ENCODE measurements at places on chromosomes 4 and X.

DNA sequence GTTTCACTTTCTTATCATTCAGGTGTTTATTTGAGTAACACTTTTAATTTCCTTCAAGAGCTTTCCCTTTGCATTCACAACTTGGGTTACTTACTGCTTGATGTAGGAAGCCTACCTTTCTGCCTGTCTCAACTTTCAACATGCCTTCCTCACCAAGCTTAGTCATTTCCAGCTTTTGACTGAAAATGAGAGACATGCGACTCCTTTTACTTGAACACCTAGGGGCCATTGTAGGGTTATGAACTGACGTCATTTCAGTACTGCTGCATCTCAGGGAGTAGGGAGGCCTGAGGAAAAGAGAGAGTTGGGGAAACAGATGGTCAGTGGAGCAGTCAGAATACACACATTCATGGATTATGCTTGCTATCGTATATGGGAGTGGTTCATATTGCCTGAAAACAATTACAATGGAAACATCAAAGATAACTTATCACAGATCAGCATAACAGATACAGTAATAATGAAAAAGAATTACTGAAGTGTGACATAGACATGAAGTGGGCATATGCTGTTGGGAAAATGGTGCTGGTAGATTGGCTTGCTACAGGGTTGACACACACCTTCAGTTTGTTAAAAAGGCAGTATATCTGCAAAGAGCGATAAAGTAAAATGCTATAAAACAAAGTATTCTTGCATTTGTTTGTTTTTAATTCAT lies 25.7 kb downstream of the USP53 start:
- DNase-seq = no peak

DNA sequence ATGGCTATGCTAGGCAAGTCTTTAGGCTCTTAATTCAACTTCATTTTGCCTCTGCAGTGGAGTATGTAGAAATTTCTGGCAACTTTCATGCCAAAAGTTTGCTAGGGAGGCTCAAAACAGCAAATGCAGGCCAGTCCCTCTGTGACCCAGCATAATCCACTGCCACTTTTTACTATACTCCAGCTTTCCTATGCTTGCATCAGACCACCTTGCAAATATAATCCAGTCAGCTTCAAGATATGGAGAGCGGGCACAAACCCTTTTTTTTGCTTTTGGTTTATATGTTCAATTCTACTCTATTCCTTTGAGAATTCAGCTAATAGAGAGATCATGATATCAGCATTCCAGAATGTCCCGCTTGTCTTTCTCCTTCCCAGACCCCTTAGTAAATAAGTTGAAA lies 192.0 kb upstream of the PABPC4L start:
- DNase-seq = no peak

DNA sequence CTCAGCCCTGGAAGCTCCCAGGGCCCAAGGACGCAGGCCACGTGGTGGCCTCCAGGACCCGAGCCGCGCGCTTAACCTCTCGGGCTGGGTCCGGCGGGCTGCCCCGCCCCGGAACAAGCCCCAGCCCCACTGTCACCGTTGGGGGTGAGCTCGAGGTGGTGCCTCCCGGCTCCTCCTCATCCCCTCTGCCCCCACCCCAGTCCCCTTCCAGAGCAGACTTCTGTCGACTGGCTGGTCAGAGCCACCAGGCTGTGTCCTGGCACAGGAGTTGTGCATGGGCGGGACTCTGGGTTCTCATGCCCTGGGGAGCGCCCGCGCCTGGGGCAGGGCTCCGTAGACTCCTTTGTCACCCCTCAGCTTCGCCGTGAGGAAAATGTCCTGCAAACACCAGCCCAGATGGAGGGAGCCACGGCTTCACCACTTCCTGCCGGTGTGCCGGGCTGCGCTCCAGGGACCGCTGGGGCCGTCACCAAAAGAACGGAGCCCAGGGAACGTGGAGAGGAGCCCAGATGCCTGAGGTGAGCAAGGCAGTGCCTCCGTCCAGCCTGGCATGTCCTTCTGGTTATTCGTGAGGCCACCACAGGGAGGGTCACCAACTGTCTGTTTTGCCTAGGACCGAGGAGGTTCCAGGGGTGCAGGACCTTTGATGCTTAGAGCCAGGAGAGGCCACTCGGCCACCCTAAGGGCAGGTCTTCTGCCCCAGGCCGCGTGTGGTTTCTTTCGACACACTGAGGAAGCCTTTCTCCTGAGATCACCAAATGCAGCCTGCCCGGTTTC lies 7.1 kb upstream of the RGS12 start:
- peak; percentile 62 for DNase-seq

DNA sequence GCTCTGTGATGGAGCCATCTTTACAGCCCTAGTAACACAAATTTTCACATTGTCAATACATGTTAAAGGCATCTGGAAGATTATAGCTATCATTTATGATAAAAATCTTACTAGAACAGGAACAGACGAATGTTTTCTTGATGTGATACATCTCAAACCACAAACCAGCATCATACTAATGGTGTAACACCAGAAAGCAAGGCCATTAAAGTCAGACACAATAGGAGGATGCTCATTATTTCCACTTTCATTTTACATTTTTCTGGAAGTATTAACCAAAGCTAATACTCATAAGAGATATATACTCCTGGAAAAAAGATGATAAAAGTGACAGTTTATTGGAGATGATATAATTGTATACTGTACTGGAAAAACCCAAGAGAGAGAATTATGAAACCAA lies 5.3 kb downstream of the AKAP14 start:
- no peak for DNase-seq

DNA sequence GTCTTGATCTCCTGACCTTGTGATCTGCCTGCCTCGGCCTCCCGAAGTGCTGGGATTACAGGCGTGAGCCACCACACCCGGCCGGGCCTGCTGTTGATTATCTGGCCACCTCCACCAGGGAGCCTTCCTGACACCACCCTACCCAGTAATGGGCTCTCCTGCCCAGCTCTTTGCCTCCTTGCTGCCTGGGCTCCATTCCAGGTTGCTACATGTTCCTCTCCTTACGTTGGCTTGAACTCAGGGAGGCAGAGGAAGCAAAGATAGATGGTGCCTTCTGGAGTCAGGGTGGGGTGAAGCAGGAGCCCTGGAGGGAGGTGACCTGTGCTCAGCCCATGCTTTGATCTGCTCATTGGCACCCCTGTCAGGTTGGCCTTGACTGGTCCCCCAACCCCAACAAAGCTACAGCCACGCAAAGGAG lies 26.3 kb downstream of the FLNA start:
- no peak for DNase-seq
